ENCODE measurements at places on chromosomes 6 and 20. TPM values are rescaled to one million over a fixed set of nuclear protein-coding genes. Genes with fewer than 3 reads are reported as not detected.

ADGRF4 gene
- 9.9 TPM for total RNA-seq

DPPA5 gene
- not detected for total RNA-seq

KIAA0408 gene
- total RNA-seq = not detected

LIN28B gene
- not detected for total RNA-seq

AVP gene
- not detected for total RNA-seq

C20orf204 gene
- 0.91 TPM for total RNA-seq

SIRPD gene
- not detected for total RNA-seq

RBBP8NL gene
- total RNA-seq = 0.14 TPM

SLC13A3 gene
- total RNA-seq = 3.7 TPM

AGER gene
- 6.1 TPM for total RNA-seq

SLPI gene
- total RNA-seq = 129 TPM

SRPK1 gene
- 71.4 TPM for total RNA-seq

RUNX2 gene
- 4.2 TPM for total RNA-seq

AKAP7 gene
- total RNA-seq = 6.0 TPM

FGD2 gene
- not detected for total RNA-seq

KCNK16 gene
- total RNA-seq = not detected

LHFPL5 gene
- not detected for total RNA-seq

CFB gene
- total RNA-seq = 7.9 TPM

ARFRP1 gene
- 28.8 TPM for total RNA-seq

SCAF8 gene
- 31.8 TPM for total RNA-seq

MOCS1 gene
- 5.2 TPM for total RNA-seq

RAET1E gene
- 9.2 TPM for total RNA-seq

FAM83D gene
- 3.7 TPM for total RNA-seq

SPATS1 gene
- not detected for total RNA-seq

MCHR2 gene
- not detected for total RNA-seq

FAM209B gene
- total RNA-seq = not detected

SMPD2 gene
- total RNA-seq = 11.3 TPM

UQCC2 gene
- total RNA-seq = 12.3 TPM

CSNK2B gene
- total RNA-seq = 135 TPM

NINL gene
- 11.9 TPM for total RNA-seq

SNAP91 gene
- total RNA-seq = not detected

MEP1A gene
- 0.19 TPM for total RNA-seq

HMGN4 gene
- 81.5 TPM for total RNA-seq

MYB gene
- 0.17 TPM for total RNA-seq

REM1 gene
- total RNA-seq = not detected

ZNF311 gene
- 4.0 TPM for total RNA-seq

CRIP3 gene
- total RNA-seq = not detected

GTSF1L gene
- not detected for total RNA-seq

LPIN3 gene
- total RNA-seq = 16.0 TPM

OLIG3 gene
- not detected for total RNA-seq

STMND1 gene
- not detected for total RNA-seq

CABLES2 gene
- total RNA-seq = 2.3 TPM
